Fibroblast of the aortic adventitia (primary cell): ENCODE measurements at places on chromosomes 11 and 22.

DNA sequence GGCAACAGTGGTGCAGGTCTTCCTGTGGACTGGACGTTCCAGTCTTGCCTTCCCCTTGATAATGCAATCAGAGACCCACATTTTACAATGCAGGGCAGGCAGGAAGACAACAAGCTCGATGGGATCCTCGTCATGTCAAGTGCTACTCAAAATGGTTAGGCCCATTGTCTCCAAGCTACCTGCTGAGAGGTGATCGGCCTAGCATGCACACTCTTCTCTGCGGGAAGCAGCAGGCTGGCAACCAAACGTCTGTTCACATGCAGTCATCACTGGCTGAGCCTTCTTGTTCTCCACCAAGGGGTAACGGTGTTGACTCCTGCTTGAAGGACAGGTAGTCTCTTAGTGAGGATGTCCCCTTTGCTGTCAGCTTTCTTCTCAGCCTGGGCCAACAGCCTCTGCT is 25.5 kb upstream of the CD82 start:
- no peak for DNase-seq

- no peak for DNase-seq
Observed at GRCh38 chr11:114953039-114953438, 274.7 kb downstream of the NXPE2 start.

DNA sequence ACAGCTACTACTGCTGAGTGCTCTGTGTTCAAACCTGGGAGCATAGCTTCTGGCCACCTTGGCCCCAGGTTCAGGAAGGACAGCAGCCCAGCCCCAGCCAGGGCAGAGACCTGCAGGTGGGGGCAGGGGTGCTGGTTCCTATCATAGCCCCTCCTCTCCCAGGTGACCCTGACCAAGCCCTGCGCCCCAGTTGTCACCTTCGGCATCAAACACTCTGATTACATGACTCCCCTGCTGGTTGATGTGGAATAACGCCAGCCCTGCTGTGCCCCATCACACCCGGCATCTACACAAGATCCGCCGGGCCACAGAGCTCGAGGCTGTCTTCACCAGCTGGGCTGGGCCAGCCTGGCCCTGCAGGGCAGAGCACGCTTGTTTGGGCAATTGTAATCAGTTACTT is 6.9 kb downstream of the SCGB1C1 start:
- DNase-seq: no peak

GRCh38 chr22:29569011-29569678 is 11.8 kb downstream of the NIPSNAP1 start:
- no peak for DNase-seq

GRCh38 chr11:15649371-15650104 is 534.8 kb downstream of the INSC start:
- DNase-seq: peak; percentile 47

DNA sequence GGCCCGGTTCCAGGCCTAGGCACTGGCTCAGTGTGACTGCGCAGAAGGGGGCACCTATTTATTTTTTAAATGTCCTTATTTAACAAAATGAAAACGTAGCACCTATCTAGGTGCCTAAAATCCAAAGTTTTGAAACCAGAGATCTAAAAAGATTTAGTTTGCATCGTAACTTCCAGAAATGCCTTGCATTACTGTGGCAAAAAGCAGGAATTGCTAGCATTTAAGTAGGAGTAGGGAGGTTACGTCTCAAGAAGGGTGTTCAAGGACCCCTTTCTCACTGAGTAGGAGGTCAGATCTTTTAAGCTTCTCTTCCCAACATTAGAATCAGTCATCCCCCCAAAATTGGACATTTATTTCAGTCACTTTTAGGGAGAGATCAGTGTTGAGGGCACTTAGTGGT is 7.7 kb upstream of the PLET1 start:
- no peak for DNase-seq

DNA sequence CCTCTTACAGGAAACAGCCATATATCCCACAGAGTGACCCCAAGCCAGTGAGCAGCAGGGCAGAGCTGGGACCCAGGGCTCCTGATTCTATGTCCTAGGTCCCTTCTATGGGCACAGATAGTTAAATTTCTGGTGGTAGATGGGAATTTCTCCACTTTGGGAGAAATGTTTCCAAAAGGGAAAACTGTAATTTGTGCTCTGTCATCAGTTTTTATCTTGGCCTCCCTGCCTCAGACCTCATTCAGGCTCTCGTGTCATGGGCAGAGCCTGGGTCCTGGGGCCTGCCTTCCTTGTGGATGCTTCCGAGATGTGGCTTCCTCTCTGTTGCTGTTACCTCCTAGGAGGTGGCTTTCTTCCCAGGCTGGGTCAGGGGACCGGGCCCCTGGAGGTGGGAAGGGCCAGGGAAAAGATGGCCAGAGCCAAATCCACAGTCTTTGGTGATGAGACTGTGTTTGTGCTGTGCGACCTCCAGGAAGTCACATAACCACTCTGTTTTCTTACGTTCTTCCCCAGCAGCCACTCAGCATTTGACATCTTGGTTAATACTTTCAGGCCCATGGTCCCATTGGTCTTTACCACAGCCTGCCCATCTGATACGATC is 8.6 kb downstream of the LRRC32 start:
- DNase-seq: peak; percentile 46

GRCh38 chr11:133832991-133833897 is 12.1 kb downstream of the SPATA19 start:
- DNase-seq: no peak

- peak; percentile 100 for DNase-seq
Observed at GRCh38 chr11:96162816-96163499, 180.0 kb downstream of the MAML2 start.

GRCh38 chr22:37896181-37896592 is 9.9 kb upstream of the MICALL1 start:
- DNase-seq: no peak

- DNase-seq: no peak
Observed at GRCh38 chr11:119229288-119229672, 23.1 kb downstream of the CBL start.

DNA sequence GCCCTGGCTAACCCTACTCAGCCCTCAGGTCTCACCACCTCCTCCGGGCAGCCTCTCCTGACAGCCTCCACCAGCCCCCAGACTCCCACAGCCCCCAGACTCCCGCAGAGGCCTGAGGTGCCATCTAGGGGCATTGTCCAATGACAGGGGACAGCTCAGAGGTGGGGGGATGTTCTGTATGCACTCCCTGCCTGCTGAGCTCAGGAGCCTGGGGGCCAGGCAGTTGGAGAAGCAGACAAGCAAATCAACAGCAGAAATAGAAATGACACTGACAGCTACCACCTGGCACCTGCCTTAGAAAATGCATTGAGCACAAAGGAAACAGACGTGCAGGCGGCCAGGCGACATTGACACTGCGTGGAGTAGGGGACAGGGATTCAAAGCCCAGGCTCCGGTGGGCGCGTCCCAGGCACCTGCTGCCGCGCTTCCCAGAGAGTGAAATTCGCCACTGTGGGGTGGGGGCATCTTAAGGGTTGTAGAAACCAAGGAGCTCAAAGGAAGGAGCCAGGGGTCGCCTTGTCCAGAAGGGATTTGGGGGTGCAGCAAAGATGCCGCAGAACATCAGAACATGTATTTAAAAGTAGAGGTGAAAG is 22.5 kb upstream of the WNT7B start:
- DNase-seq: no peak

GRCh38 chr11:83545494-83546260 is 259.5 kb upstream of the CCDC90B start:
- no peak for DNase-seq

GRCh38 chr22:38925571-38926041 is 31.8 kb upstream of the APOBEC3A start:
- DNase-seq: peak; percentile 29

DNA sequence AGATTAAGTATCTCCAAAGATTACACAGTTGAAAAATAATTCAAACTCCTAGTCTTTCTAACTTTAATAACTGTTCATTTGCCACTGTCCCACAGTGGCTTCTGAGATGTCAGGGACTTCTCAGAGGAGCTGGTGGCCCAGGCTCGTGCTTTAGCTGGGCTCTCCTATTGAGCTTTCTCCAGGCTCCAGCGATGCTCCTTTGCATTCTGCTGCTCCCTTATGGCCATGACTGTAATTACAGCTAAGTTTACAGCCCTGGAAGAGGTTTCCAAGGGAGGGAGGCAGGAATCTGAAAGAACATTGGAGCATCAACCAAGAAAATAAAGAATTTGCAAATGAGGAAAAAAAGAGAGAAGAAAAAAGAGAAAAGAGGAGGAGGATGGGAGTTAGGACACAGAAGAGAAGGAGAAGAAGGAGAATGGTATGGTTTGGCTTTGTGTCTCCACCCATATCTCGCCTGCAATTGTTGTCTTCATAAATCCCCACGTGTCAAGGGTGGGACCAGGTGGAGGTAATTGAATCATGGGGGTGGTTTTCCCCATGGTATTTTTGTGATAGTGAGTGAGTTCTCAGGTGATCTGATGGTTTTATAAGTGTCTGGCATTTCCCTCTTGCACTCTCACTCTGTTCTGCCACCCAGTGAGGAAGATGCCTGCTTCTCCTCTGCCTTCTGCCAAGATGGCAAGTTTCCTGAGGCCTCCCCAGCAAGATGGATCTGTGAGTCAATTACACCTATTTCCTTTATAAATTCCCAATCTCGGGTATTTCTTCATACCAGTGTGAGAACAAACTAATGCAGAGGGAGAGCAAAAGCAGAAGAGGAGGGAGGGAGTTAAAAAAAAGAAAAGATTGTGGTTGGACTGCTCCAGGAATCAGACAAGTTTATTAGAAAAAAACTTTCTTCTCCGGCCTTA is 857.0 kb downstream of the KCNA4 start:
- peak; percentile 87 for DNase-seq

GRCh38 chr22:22123118-22123959 is 121.2 kb upstream of the VPREB1 start:
- no peak for DNase-seq

- no peak for DNase-seq
Observed at GRCh38 chr11:34151916-34152845, 46.8 kb downstream of the NAT10 start.

DNA sequence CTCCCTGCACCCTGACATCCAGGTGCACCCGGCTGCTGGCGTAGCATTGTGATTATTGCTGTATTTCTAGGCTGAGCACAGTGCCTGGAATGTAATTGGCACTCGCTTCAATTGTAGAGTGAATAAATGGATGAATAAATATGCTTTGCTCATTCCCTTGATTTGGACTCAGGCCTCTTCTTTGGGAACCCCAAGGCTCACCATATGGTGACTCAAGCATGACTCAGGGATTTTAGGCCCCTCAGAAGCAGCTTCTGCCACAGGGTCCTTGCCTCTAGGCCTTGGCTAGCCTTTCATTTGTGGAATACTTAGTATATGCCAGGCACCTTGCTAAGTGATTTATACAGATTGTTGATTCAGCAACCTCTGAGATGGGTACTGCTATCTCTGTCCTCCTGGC is 78.9 kb downstream of the GRIK4 start:
- peak; percentile 8 for DNase-seq

- DNase-seq: peak; percentile 38
Observed at GRCh38 chr22:24977370-24978221, 25.1 kb downstream of the KIAA1671 start.

DNA sequence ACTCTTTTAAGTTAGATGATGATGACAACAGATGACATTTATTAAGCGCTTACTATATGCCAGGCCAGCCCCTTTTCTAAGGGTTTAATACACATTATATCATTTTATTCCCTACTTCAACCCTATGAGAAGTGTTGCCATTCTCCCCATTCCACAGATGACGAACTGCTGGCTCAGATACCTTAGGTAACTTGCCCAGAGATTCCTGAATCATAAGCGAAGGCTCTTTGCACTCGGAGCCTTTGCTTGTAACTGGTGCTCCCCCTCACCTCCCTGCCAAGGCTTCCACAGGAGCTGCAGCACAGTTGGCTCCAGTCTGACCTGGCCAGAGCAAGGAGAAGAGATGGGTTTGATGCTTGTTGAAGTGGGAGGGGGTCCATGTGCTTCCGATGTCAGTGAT is 43.0 kb downstream of the DBX1 start:
- DNase-seq: peak; percentile 29

- peak; percentile 73 for DNase-seq
Observed at GRCh38 chr22:46086577-46087335, 63.6 kb upstream of the PPARA start.
